ENCODE measurements at places on chromosomes 5 and 9.

- DNase-seq = no peak
Measured at GRCh38 chr5:141515141-141515540, 26.3 kb downstream of the PCDHGC5 start.

GRCh38 chr5:61701877-61702602 is 370.0 kb downstream of the ZSWIM6 start:
- no peak for DNase-seq

GRCh38 chr9:101032426-101032825 is 3.9 kb downstream of the PLPPR1 start:
- DNase-seq = no peak

GRCh38 chr5:56384186-56384585 is 151.1 kb upstream of the ANKRD55 start:
- DNase-seq = no peak

DNA sequence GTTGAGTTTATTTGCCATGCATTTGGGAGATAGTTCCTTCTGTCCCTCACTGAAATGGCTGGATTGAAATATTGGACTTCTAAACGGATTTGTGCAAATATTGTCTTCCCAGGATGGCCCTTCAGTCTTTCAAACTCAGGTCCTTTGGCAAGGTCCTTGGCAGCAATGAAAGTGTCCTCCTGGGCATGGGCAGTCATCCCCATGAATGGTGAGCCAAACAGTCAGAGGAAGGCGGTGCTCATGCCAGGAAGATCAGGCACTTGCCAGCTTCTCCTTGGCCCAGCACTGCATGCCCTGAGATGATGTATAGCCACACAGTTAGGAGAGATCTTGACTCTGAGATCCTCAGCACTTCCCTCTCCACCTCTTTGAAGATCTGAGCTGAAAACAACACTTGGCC is 221.4 kb upstream of the KLF4 start:
- no peak for DNase-seq

DNA sequence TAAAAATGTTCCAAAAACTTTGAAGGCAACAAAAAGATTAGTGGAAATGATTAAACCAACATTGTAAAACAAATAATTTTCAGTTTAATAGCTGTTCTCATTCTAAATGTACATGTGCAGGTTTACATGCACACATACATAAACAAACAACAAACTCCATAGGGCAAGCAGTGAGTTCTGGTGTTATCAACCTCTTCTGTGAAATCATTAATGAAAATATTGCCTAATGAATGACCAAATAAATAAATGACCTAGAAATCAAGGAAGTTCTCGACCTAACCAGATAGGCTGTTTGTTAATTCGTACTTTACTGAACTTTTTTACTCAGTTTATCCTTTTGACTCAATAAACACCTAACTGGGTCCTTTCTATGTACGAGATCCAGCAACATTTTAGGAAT is 165.5 kb upstream of the RORB start:
- DNase-seq = no peak

DNA sequence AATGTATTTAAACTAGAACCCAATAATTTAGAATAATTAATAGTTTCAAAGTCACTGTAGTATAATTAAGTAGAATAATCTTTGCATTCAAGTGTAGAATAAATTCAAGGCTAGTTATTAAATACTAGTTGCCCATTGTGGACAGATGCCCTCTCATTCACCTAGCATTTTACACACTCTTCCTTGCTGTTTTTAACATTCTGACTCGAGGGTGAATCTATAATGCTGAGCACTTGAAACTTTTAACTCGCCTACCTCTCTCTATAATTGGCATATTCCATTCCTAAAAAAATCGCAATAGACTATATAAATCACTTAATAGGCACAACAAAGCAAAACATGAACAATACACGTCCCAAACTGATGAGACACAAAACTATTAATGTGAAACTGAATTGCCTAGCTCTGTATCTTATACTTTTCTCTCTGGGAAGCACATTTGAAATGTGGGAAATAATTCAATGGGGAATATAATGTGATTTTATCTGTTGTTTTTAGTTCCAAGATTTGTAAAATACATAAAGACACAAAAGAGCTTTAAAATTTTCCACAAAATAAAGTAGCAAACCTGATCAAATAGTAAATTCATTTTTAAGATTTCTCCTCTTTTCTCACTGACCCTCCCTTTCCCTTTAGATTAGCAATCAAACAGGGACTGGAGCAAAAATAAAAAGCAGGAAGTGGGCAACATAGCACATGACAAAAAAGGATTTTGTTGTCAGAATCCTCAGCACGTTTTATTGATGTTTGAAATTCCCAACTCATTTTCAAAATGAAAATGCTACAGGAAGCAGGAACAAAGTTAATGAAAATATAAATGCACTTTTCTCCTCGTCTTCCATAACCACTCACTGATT is 295.6 kb downstream of the PDE4D start:
- DNase-seq = no peak

DNA sequence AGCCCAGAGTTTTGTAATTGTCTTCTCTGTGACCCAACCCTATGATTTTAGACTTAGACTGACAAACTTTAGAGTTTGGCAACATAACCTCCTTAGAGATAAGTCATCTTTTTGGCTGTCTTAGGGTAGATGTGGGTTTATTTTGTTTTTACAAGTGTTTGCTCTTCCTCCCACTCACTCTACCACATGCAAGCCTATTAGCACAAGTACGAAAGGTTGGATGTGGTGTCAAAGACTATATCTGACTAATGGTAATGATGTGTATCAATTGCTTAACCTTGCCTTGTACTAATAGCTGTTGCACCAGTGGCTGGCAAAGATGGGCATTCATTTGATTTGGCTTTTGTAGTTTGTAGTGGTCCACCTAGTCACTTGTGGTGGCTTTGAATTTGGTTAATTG is 46.5 kb downstream of the SLC25A46 start:
- DNase-seq = no peak

GRCh38 chr9:119071636-119072035 is 297.6 kb downstream of the BRINP1 start:
- DNase-seq = no peak

GRCh38 chr5:102778478-102778877 is 23.4 kb downstream of the PAM start:
- DNase-seq = no peak

GRCh38 chr5:38793099-38793498 is 52.7 kb upstream of the OSMR start:
- DNase-seq = no peak

DNA sequence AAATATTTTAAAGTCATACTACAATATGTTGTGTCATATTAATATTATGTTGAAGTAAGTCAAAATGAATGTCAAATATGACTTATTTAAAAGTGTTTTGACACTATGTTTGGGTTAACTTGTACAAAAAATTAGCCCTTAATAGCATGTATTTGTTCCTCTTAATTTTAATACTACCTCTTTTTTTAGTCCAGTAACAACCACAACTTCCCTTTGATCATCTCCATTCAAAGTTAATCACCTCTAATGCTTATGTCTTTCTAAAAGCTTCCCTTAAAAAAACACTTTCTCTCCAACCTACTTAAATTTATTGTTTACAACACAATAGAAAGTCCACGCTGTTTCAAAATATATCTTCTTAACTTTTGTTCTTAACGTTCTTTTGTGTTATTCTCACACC is 9.6 kb downstream of the SLCO4C1 start:
- DNase-seq = no peak

GRCh38 chr5:19172926-19173470 is 815.0 kb downstream of the CDH18 start:
- no peak for DNase-seq

GRCh38 chr9:31983895-31984294 is 400.5 kb upstream of the ACO1 start:
- no peak for DNase-seq

DNA sequence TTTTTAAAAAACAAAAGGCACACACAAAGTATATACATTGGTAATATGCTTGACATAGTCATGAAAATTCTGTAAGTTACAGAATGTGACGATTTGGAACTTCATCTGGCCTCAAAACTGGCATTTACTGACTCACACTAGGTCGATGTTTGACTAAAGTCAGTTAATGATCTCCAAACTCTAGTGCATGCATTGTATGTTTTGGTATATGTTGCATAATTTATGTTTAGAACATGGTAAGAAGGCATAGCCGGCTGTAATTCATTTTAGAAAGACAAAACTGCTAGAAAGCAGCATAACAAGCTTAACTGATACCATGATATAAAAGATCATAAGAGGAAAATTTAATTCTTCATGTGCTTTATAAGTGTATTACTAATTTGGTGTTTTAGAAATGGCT is 58.6 kb upstream of the RICTOR start:
- peak; percentile 6 for DNase-seq

DNA sequence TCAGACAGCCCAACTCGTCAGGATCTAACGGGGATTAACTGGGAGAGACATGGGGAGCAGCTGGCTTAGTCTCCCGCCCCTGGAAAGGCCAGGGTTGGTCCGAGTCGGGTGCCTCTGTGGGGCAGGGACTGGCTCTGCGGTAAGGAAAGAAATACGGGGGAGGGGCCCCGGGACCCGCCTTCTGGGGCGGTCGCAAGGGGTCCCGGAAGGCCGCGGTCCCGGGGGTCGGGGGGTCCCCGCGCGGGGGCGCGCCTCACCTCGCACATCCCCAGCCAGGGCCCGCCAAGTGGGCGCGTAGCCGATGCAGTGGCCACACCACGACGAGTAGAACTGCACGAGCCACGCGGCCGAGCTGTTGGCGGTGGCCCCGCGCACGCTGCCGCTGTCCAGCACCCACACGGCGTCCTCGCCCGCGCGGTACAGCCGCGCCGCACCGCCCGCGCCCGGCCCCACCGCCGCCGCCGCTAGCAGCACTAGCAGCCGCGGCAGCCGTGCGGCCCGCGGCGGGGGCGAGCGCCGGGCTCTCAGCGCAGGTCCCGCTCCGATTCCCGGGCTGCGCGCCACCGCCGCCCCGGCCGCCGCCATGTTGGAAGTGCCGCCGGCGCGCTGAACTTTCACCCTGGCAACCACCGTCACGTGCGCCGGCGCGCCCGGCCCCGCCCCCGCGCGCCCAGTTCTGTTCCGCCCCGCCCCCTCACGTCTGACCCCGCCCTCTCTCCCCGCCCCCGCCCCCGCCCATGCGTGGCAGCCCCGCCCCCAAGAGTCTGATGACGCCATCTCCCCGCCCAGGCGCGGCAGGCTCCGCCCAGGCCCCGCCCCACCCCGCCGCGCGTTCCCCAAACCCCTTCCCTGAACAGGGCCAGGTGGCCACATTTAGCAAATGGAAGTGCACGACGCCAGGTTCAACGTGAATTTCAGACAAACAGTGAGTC is at the start of gene QSOX2:
QSOX2 (minus strand) TSS at position 594 of the 932 bp plus-strand sequence; CDS start at position 585, 9 bp downstream.
- peak; percentile 46 for DNase-seq

DNA sequence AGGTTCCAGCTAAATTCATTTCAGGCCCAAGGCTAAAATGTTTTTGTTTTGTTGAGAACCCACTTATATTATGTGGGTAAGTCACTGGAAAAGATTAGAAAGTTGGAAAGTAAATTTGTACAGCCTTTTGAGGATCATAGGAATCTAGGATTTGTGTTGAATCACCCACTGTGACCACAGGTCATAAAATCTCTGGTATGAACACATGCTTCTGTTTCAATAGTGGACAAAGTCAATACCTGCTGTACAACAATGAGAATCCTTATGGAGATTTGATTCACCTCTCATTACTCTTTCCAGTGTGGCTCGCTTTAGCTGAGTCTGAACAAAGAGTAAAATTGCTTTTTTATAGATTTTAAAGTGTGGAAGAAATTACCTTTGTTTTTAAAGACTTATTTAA is 369.5 kb downstream of the TMEM167A start:
- DNase-seq = peak; percentile 56

DNA sequence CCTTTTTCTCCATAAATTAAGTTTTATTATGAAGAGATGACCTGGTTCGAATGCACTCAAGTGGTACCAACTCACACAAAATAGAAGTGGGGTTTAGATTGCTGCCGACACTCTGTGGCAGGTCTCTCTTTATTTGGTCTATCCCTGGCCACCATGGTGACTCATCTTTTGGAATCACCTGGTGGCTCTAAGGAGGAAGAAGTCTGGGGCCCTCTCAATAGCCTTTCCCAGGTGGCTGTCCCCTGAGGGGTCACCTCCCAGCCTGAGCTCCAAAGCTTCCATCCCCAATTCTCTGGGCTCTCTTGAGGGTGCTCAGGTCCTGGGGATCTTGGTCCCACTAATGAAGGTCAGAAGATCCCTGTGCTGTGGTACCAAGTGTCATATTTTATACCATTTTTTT is 136.8 kb downstream of the MVB12B start:
- no peak for DNase-seq

- DNase-seq = no peak
Measured at GRCh38 chr9:18543406-18544192, 69.6 kb downstream of the ADAMTSL1 start.

DNA sequence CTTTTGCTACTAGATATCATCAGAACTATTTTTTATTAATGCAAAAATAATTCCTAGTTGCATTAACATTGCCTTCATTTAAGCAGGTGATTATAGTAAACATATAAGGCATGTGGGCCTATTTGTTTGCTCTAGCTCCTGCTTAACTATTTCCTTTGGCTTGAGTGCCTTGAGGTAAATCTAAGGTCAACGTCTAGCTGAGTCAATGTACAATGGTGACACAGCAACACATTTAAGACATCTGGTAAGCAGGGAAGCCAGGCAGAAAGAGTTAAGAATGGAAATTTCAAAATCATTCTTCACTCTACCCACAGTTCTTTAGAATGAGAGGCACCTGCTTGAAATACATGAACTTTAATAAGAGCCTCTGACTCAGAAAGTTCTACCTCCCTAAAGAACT is 111.9 kb upstream of the FST start:
- no peak for DNase-seq

GRCh38 chr9:29806937-29807618 is 2233.8 kb upstream of the C9orf72 start:
- DNase-seq = no peak

DNA sequence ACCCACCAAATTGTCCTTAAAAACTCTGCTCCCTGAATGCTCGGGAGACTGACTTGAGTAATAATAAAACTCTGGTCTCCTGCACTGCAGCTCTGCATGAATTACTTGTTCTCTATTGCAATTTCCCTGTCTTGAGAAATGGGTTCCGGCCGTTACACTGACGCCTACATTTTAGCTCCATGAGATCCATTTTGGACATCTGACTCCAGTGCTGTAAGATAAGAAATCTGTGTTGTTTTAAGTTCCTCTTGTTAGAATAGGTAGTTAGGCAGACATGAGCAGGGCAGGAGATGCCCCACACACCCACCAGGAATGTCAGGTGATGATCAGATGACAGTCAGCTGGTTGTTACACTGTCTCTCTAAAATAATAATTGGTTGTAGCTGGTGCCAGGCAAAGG is 125.8 kb upstream of the SHB start:
- no peak for DNase-seq

- no peak for DNase-seq
Measured at GRCh38 chr5:118173340-118173739, 815.0 kb downstream of the DTWD2 start.

GRCh38 chr9:120186276-120186675 is 393.7 kb downstream of the CDK5RAP2 start:
- DNase-seq = no peak

GRCh38 chr9:117415358-117415914 is 579 bp upstream of the ASTN2 start:
- DNase-seq = no peak

DNA sequence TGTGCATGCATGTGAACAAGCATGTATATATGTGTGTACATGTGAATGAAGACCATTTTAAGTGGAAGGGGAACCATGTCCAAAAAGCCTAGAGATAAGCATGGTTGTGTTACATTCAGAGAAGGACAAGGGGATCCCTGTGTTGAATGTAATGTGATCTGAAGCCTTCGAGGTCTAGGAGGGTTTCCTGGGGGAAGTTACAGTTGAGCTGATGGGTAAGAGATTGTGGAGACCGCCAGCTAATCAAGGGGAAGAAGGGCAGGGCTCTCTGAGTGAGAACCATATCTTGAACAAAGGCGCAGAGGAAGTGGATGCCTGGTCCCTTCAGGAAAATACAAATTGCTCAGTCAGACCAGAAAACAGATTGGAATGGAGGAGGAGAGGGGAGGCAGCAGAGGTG is 45.5 kb upstream of the TNFSF15 start:
- no peak for DNase-seq

Measured in HepG2 (cell line).